ENCODE measurements at places on chromosomes 13 and 19.
A peak's percentile ranks its signal among the peaks of the same experiment; 100 is the strongest.

DNA sequence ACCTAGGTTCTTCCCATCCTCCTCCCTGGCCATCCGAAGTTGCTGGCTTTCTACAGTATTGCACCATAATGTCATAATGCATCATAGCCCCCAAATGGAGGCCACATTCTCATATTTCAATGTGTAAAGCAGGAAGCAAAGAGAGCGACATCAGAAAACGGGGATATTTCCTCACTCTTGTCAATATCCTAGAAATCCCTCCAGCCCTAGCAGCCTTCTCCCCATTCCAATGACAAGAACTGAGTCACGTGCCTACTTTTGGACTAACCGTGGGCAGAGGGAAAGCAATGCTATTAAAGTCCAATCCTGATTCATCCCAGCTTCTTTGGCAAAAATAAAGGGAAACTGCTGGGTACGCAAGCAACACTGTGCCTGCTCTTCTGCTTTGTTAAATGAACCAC, 4.3 kb upstream of the RAP2A start:
- DNase-seq: no peak

- DNase-seq: no peak
These were observed 3.4 kb downstream of the LRCH1 start for GRCh38 chr13:46556418-46556779.

DNA sequence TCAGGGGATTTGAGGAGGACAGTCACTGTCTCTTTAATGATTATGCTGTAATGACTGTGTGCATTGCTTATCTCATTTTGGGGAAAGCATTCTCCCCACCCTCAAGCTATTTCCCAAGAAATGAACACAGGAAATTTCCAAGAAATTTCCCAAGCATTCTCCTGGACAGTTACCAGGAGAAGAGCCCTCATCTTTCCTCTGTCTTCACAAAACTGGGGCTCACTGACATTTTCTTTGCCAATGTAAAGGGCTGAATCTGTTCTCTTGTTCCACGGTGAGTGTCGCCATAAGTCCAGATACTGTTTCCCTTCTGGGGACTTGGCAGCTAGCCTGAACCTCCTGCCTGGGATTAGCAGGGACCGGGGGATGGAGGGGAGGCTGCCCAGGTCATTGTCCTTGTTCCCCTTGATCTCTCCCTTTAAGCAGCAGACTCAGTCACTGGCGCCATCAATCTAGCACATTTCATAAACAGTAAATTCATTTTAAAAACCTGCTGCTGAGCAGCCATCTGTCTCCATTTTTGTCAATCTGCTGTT, 172.8 kb downstream of the DNAJC15 start:
- no peak for DNase-seq

GRCh38 chr19:58434217-58434616, 5.7 kb downstream of the ZNF132 start:
- no peak for DNase-seq

DNA sequence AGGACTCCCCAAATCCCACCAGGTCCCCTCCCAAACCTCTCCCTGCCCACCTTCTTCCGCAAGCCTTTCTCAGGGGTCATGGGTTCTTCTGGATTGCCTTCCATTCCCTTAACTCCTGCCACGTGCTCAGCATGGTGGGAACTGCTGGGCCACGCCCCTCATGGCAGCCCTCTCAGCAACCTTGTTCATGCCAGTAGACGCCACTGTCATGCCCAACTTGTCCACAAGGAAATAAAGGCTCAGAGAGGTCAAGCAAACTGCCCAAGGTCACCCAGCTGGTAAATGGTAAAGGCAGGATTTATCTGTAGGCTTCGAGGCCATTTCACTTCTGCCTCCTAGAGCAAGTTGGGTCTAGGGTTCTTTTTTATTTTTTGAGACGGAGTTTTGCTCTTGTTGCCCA, 10.9 kb downstream of the PRAM1 start:
- no peak for DNase-seq

GRCh38 chr13:42173789-42174343, 98.1 kb upstream of the AKAP11 start:
- DNase-seq: no peak

- DNase-seq: peak; percentile 28
These were observed 514 bp downstream of the PCID2 start for GRCh38 chr13:113207890-113208420.

DNA sequence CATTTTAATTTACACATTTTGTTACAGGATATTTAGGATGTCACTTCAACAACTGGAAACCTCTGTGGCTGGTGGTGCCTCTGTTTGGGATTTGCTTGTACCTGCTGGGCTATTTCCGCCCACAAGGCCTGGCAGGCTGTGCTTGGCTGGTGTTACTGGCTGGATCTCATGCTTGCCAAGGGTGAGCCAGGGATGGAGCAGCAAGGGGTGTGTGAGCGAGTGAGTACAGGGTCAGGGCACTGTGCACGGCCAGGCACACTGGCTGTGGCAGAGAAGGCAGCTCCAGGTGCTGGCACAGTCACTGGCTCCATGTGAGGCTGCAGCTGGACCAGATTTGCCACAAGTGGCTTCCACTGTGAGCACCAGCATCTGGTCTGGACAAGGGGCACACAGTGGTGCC, 1254.8 kb downstream of the SLITRK5 start:
- no peak for DNase-seq

DNA sequence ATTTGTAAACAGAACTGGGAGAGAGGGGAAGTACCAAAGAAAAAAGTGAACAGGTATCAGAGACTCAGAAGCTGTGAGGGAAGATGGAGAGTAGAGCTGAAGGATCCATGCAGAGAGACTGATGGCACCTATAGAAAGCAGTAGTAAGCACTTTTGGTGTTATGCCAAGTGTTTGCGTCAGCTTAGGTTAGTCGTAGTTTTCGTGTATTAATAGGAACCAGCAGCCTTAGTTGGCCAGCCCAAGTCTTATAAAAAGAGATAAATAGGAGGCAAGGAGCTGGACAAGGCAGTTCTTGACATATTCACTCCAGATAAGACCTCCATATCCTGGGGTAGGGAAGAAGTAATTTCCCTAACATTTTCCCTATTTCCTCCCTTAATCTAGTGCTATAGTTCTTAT, 214.2 kb downstream of the OXGR1 start:
- no peak for DNase-seq

DNA sequence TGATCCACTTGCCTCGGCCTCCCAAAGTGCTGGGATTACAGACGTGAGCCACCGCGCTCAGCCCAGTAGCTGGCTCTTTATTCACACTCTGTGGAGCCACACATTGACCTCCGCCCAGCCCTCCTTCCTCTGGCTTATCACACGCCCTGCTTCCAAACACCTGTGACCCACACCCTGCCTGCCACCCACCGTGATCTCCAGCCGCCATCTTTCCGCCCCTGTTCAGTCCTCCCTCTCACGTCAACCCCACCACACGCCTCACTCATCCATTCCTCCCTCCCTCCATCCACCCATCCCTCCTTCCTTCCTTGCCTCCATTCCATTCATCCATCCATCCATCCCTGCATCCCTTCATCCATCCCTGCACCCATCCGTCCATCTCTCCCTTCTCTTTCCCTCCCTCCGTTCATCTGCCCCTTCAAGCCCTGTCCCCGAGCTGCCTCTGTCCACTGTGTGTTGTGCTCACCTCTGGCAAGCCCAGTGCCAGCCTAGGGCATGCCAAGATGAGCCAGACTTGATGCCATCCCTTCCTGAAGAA, 17.6 kb downstream of the ZNF296 start:
- DNase-seq: no peak

- DNase-seq: no peak
These were observed 2.5 kb downstream of the NPAS1 start for GRCh38 chr19:47022140-47022536.

GRCh38 chr13:110531671-110532083, 29.8 kb downstream of the RAB20 start:
- no peak for DNase-seq

DNA sequence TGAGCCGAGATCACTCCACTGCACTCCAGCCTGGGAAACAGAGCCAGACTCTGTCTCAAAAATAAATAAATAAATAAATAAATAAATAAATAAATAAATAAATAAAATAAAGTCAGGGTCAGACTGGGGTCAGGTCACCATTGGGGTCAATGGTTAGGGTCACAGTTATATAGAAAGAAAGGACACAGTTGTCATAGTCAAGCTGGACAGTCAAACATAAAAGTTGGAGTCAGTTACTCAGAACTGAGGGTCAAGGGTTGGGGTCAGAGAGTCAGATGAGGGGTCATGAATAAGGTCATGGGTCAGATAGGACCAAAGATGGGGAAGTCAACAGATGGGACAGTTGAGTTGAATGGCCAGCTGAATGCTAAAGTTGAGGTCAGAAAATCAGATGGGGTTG, 16.7 kb upstream of the EPOR start:
- no peak for DNase-seq

GRCh38 chr19:52227196-52227940, 37.5 kb downstream of the PPP2R1A start:
- DNase-seq: no peak

GRCh38 chr13:107329991-107330390, 762.1 kb upstream of the ARGLU1 start:
- DNase-seq: no peak

GRCh38 chr19:14091813-14092462, 1.4 kb upstream of the SAMD1 start:
- DNase-seq: no peak

DNA sequence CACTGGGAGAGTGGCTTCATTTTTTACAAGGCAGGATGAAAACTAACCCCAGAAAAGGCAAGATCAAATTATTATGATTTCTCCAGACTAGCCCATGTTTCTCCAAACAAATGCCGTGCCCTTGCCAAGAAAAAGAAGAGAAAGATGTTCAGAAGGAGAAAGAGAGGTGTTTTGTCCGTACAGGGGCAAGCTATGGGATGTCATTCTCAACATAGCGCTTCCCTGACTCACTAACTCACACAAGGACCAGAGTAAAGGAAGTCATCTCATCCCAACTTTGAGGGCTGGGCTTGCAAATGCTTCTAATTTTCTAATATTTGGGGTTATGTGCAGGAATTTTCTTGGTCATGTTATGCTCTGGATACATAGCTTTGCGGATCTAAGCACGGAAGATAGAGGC, 224.2 kb upstream of the MAB21L1 start:
- DNase-seq: no peak

GRCh38 chr19:8404391-8405151, 8.5 kb upstream of the MARCHF2 start:
- DNase-seq: no peak

- DNase-seq: no peak
These were observed 3.6 kb upstream of the ASF1B start for GRCh38 chr19:14139944-14140343.

DNA sequence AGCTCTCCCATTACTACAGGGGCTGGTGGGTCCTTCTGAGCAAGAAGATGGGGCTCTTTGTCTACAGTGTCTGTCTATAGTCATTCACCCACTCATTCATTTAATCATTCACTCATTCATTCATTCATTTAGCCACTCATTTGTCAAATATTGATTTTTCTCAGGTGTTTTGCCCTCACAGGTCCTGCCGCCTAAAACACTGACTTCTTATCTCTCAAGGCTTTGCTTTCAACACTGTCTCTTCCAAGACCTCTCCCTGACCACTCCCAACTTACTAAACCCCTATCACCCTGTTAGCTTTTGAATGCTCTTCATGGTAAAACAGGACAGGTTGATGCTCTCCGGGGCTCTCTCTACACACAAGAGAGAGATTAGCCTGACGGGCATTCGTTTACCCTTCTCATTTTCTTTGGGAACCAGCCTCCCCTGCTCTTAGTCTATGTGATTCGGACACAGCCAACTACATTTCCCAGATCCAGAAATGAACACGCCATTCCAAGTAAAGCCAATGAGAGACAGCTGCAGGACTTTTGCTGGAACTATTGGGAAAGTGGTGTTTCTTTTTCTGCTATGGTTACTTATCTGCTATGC, 22.7 kb downstream of the FAM187B start:
- no peak for DNase-seq

DNA sequence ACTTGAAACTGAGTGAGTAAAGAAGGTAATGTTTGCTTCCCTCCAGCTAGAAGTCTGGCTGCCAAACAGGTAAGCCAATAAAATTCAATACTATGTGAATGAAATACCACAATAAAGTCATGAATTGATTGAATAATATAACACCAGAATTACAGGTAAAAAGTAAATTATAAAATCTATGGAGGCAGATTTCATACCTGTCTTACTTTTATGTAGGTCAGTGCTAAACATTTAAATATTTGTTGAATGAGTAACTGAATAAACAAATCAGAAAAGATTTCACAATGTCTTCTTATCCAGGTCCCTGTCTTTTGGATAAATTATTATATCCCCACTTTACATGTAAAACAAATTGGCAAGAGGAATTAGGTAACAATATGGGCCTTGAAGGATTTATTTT, 62.7 kb downstream of the MICU2 start:
- DNase-seq: no peak

- DNase-seq: no peak
These were observed 9.6 kb upstream of the SBNO2 start for GRCh38 chr19:1183543-1184172.

DNA sequence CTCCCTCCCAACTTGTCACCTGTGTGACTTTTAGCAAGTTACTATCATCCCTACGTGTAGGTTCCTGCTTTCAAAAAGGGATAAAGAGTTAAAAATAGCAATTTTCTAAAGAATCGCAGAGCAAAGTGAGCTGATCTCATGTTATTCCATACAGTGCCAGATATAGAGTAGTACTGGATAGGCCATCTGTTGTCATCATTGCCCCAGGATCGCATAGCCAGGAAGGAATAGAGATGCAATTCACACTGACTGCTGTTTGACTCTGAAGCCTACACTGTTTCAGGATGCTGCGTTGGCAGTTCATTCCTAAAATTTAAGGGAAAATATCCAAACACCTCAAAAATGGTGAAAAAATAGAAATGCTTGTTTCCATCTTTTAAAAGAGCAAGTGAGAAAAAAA, 138.9 kb downstream of the SHISA2 start:
- no peak for DNase-seq

DNA sequence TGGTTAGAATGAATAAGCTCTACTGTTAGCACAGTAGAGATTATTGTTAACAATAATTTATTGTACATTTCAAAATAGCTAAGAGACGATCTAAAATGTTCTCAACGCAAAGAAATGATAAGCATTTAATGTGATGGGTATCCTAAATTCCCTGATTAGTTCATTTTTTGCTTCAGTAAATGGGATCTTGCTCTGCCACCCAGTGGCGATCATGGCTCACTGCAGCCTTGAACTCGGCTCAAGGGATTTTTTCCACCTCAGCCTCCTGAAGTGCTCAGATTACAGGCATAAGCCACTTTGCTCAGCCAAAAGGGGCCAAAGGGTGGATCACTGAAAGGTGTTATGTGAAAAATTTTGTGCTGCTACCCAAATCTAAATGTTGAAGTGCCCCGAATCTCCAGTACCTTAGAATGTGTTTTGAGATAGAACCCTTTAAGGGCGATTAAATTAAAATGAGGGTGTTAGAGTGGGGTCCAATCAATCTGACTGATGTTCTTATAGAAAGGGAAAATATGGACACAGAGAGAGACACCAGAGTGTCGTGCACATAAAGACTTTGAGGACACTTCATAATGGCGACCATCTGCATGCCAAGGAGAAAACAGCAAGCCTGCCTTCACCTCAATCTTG, 31.5 kb upstream of the ZNF766 start:
- DNase-seq: peak; percentile 49

DNA sequence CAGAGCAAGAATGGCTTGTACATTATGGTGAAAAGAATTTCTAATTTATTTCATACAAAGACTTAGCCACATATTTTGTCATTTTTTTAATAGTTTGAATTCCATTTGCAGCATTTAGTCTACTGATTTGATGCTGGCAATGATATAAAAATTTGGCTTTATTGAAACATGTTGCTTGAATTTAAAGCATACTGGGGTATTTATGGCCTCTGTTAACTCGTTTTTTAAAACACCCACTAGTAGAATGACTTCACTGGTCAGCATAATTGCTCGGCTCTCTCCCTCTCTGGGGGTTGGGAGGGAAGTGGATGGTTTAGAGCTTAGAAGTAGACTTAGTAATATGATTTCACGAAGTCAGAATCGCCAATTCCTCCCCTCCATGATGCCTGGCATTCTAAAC, 354.9 kb upstream of the HTR2A start:
- DNase-seq: no peak
